H9 (cell line): ENCODE measurements at places on chromosomes 1 and 21.

- no peak for DNase-seq
These were observed 50.4 kb downstream of the RWDD3 start for GRCh38 chr1:95284420-95284819.

DNA sequence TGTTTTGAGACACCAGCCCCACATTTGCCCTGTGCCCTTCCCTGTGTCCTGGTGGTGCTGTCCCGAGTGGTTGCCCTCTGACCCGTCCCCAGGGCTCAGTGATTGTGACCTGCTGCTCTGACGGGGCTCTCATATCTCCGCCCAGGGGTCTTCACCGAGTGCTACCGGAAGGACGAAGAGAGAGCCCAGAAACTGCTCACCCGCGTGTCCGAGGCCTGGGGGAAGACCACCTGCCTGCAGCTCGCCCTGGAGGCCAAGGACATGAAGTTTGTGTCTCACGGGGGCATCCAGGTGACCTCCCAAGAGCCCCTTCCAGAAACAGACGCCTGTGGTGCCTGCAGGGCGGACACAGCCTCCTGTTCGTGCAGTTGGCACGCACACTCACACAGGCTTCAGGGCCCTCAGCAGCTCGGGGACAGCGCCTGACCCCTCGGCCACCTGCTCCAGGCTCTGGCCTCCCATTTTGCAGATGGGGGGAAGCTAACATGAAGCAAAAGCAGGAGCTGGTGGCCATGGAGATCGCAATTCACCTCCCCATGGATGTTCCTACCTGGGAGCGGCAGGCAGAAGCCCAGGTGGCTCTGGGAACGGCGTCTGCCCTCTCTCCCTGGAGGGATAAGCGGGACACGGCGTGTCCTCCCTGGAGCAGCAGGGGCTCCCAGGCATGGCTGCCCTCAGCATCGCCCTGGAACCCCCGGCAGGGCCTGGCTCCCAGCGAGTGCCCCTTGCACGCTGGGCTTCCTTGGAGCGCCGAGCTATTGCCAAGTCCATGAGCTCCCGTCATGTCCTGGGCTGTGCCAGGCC lies 45.9 kb downstream of the TRPM2 start:
- peak; percentile 24 for DNase-seq

DNA sequence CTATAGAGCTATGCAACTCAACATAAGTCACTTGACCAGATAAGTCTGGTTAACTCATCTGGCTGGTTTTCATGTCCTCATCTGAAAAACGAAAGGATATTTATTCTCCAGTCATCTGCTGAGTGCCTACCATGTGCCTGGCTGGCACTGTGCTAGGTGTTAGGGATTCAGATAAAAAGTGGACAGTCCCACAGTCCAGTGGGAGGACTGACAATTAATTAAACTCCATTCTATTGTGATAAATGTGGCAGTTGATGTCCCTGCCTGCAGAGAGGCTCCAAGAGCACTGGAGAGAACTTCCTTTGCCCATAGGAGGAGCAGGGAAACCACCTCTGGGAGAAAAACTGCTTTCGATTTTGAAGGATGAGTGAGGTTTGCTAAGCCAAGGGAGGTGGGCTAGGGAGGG lies 5.4 kb downstream of the NUAK2 start:
- no peak for DNase-seq

GRCh38 chr1:55631509-55631908 lies 416.3 kb upstream of the USP24 start:
- no peak for DNase-seq

DNA sequence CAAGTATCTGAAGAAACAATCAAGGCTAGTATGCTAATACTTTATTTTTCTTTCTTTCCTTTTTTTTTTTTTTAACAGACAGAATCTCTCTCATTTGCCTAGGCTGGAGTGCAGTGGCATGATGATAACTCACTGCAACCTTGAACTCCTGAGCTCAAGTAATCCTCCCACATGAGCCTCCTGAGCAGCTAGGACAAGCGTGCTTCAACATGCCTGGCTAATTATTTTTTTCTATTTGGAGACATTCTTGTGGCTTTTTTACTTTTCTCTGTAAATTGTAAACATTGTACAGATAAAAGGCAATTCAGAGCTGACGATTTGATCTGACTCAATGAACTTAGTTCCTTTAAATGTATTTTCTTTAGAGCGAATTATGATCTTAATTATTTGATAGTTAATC lies 41.4 kb downstream of the CCDC18 start:
- DNase-seq: no peak

- no peak for DNase-seq
These were observed 8.1 kb upstream of the PRELP start for GRCh38 chr1:203467550-203467921.

GRCh38 chr1:162251102-162251501 lies 125.6 kb downstream of the SPATA46 start:
- no peak for DNase-seq

- DNase-seq: peak; percentile 67
These were observed 31.3 kb upstream of the CLCA4 start for GRCh38 chr1:86515597-86515996.

GRCh38 chr1:64234714-64235113 lies 31.3 kb downstream of the UBE2U start:
- no peak for DNase-seq

DNA sequence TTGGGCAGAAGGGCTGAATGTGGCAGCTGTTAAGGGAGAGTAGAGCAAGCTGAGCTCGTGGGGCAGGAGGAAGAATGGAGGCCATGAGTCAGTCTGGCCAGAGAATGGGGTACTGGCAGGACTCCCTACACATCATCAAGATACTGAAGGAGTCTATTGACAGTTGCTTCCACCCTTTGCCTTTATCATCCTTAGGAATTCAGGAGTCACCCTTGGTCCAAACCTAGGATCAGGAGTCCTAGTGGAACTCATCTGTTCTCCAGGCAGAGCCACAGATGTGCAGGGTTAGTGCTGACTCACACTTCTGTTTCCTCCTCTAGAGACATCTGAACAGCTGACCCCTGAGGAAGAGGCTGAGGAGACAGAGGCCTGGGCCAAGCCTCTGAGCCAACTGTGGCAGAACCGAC lies 18.7 kb upstream of the ST3GAL3 start:
- DNase-seq: no peak

- DNase-seq: no peak
These were observed 52.3 kb downstream of the PAPPA2 start for GRCh38 chr1:176515310-176515709.

- no peak for DNase-seq
These were observed 492.3 kb downstream of the MRPL39 start for GRCh38 chr21:25115021-25115420.

DNA sequence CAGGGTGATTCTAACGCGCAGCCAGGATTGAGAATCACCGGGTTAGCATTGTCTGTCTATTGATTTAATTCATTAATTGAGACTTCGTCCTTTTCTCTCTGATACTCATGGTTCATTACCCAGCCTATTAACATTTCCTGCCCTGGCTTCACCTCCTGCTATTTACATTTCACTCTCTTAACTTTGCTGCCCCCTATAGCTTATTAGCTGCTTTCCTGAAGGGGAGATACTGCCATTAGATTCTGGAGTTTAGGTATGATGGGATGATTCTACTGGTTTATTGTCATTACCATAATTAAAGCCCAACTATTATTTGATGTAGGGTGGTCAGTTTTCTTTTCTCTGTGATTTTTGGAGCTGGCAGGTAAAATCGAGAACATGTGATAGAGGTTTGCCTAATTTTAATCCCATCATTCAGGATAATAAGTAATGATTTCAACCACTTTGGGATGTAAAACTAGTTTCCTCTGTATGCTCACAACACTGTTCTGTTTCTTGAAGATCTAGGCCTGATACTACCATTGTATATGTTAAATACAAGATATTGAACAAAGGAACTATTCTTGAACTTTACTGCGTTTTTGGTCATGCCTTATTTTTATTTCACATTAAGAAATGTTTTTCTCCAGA lies 6.4 kb downstream of the PPP2R5A start:
- no peak for DNase-seq

GRCh38 chr21:27803571-27803970 lies 836.7 kb upstream of the ADAMTS5 start:
- DNase-seq: no peak

- DNase-seq: no peak
These were observed 76.6 kb upstream of the IPO9 start for GRCh38 chr1:201752333-201752732.

- no peak for DNase-seq
These were observed 41.2 kb upstream of the CYYR1 start for GRCh38 chr21:26614251-26614650.

- DNase-seq: no peak
These were observed 23.1 kb downstream of the IER5 start for GRCh38 chr1:181111559-181111958.

DNA sequence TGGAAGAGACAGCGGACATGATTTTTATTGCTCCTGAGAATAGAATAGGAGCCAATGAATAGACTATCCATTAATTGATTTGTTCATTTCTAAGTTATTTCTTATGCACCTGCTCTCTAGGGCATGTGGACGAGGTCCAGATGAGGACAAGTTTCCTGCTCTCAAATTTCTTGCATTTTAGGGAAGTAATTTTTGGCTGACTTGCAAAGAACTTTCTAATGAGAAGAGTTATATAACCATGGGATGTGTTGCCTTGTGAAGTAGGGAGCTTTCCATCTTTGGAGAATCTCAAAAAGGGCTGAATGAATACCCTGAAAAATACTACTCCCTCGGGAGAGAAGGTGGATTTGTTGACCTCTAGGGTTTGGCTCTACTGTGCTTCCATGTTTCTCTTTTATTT lies 243.0 kb downstream of the KIF26B start:
- DNase-seq: no peak

DNA sequence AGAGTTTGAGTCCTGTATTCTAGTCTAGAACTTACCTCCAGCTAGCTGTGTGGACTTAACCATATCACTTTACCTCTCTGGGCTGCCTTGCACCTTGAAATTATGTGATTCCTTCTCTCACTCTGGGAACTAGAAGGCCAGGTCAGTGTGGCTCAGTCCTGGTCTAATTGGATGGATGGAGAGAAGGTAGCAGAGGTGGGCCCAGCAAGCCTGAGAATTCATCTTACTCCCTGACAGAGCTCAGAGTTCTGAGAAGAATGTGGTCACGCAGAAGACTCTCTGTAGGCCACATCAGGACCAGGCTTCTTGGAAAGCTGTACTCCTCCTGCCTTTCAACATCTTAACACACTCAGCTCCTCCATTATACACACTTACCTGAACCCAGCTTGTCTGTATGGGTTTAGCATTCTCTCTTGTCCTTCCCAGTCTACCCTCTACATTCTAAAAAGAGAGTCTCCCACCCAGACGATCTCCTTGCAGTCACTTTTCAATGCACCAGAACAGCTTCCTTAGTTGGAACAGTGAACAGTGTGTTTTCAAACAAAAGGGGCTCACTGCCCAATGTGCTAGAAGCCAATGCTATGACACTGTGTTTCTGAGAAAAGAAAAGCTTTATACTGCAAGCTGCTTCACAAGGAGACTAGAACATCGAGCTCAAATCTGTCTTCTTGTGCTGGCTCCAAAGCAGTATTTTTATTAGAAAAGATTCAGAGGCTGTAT lies 60.5 kb downstream of the CAPN9 start:
- DNase-seq: no peak
